ENCODE measurements at places on chromosomes 5 and 9.

- DNase-seq = no peak
These were observed 51.6 kb downstream of the MED10 start for GRCh38 chr5:6326776-6327175.

GRCh38 chr5:163631856-163632255 is 126.4 kb downstream of the MAT2B start:
- no peak for DNase-seq

GRCh38 chr9:111056538-111056937 is 18.3 kb upstream of the LPAR1 start:
- no peak for DNase-seq

DNA sequence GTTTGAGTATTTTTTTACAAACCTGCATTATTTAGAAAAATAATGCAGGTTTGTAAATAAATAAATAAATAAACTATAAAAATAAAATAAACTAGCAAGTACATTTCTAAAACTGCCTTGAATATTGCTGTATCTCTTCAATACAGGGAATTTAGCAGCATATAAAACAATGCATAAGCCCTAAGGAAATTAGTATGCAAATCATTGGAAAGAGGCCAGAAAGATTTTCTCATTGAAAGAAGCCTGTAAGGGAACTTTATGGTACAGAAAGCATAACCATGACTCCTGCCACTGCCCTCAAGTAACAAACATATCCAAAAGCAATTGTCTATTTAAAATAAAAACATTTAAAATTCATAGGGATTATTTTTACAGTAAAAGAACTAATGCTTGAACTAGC is 387.3 kb downstream of the HINT1 start:
- DNase-seq = no peak

- DNase-seq = no peak
These were observed 13.4 kb upstream of the SLC25A51 start for GRCh38 chr9:37917313-37917731.

DNA sequence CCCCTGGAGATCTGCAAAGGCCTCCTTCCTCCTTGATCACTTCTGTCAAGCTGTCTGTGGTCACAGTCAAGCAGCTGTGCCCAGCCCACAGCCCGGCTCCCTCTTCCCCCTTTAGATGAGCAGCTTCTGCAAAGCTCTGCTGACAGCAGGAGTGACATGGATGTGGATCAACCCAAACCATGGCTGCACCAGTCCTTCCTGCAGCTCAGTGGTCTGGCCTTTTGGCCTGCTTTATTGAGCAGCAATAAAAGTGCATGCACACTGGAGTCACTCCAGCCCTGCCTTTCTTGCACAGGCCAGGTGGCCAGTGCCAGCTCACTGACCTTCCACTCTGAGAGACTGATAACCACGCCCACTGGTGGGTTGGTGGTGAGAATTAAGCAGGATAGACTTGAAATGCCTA is 91.3 kb upstream of the OTULINL start:
- no peak for DNase-seq

GRCh38 chr5:161686149-161686548 is 628 bp downstream of the GABRA6 start:
- no peak for DNase-seq

DNA sequence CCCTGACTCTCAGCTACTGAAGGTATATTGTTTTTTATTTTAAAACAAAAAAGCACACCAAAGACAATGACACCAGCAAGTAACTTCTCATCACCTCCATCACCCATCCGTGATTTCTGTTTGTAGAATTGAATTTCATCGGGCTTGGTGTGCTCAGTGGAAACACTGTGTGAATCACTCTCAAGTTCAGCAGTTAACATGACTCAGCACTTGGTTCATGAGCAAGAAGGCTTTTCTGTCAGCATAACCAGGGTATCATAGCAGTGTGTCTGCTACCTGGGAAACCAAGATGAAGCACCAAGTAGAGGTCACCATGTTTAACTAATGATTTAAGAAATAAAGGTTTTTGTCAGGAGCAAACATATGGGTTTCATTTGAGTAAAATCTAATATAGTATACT is 123.7 kb downstream of the INSYN2B start:
- no peak for DNase-seq

DNA sequence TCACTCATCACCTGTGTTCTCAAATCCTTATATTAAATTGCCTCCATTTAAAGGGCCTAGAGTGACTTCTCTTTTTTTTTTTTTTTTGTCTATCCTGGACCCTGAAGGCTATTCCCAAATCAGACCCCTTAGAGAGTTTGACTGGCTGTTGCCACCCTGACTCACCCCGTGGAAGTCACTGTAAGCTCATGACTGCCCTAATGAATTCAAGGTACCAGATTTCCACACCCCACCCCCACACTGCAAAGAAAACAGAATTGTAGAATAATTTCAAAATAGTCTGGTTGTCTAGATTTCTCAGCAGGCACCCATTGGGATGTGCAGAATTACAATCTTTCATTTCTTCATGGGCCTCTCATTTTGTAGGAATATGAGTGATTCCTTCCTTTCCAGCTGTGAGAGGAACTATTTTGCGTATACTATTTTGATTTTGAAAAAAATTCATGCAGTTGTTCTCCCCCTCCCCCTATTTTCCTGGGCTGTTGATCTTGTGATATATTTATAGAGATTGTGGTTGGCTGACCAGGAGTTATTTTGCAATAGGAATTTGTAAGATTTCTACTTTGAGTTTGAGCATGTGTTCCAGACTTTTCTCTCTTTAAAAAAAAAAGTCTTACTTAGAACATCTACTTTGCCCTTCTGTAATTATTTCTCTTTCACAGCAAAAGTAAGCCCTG is 79.1 kb downstream of the ZNF618 start:
- no peak for DNase-seq

GRCh38 chr5:174187481-174187880 is 142.0 kb downstream of the NSG2 start:
- no peak for DNase-seq
